ENCODE measurements at places on chromosomes 13 and 19.

GRCh38 chr19:17910791-17911360 is 21.9 kb upstream of the CCDC124 start:
- DNase-seq = no peak

DNA sequence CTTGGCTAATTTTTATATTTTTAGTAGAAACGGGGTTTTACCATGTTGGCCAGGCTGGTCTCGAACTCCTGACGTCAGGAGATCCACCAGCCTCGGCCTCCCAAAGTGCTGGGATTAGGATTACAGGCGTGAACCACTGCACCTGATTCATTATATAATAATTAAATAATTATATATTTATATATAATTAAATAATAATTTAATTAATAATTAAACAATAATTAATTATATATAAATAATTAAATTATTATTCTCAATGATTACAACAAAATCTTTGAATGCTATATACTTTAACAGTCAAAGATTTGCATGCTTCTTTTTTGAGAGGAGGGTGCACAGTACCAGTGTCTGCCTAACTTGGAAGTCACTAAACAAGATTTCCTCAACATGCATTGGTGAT is 872.3 kb downstream of the EFNB2 start:
- DNase-seq = no peak

DNA sequence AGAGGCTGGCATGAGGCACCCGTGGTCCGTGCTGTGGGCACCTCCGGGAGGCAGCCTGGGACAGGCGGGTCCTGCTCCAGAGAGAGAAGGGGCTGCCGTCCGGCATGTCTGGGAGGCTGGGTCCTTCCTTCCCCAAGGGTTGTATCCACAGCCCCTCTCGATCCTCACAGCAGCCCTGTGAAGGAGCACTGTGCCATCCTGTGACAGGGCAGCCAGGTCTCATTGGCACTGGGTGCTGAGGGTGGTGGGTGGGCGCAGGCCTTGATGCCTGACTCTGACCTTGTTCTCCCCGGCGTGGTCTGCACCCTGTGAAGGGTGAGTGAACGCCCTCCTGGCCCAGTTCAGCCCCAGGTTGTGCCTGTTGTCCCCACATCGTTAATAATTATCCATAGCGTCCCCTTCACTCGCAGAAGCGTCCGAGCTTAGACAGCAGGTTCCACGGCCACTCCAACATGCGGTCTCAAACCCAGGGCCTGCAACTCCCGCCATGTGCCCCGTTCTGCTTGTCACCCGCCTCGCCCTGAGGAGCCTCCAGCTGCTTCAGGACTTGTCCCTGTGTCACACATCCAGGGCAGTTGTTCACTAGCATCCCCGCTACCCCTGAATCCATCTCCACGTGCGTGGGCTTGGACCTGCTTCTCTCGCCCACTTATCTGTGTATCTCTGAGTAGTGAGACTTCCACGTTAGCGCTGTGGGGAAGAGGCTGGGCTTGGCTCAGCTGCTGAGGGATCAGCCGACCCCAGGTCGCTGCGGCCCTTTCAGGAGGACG is 10.6 kb downstream of the ATP11A start:
- no peak for DNase-seq

DNA sequence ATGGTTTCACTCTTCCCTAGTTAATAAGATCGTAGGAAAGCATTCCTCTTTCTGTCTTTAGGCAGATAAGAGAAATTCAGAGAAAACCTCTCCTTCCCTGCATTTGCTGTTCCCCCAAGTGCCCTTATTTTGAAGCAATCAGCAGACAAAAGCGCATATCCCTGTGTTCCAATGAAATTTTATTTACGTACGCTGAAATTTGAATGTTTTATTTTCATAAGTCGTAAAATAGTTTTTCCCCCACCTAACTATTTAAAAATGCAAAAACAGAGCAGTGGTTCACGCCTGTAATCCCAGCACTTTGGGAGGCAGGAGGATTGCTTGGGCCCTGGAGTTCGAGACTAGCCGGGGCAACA is 17.2 kb upstream of the MRI1 start:
- no peak for DNase-seq

DNA sequence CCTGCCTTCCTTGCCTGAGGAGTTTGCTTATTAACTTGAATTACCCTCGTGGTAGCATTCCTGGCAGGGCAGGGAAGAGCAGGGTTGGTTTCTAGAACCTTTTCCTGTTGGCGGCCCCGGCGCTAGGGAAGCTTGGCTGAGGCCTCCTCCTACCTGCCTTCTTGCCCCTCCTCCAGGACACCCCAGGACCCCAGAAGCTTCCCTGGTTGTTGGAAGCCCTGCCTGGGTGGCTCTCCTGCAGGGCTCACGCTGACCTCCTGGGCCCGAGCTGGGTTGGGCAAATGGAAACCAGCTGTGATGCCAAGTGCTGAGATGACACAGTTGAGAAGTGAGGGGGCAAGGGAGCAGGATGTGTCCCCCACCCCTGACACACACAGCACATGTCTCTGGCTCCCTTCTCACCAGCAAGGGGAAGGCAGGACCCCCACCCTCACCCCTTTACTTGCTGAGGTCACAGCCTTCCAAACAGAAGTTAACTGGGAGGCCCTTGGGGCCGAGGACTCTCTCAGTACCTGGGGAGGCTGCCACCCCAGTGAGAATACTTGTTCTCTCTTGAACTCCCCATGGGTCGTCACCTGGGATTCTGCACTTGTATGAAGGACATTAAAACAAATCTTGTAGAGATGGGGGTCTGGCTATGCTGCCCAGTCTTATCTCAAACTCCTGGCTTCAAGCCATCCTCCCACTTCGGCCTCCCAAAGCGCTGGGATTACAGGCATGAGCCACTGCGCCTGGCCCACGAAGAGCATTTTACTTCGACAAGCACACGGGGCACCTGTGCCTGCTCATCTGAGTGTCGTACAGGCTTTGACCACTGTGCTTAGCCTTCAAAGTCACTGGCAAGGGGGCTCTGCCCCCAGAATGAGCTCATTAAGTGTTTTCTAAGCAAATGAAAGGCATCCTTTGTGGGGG is 10.5 kb downstream of the CEBPA start:
- no peak for DNase-seq

GRCh38 chr13:53545340-53545941 is 516.8 kb downstream of the OLFM4 start:
- no peak for DNase-seq

DNA sequence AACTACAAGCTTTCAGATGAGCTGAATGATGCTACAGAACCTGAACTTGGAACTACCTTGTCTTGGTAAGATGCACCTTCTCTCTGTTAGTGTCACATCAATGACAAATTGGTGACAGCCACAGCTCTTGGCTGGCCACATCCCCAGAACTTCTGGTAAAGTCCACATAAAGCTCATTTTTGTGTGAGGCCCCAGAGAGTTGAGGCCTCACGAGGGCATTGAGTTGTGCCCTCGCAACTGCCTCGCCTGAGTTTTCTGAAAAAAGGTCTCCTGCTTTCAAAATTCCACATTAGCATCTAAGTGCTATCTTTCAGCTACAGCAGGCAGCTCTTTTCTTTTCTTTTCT is 42.6 kb downstream of the MRPL57 start:
- no peak for DNase-seq

GRCh38 chr13:109646423-109646822 is 140.0 kb downstream of the IRS2 start:
- no peak for DNase-seq

GRCh38 chr19:5850743-5851293 is 431 bp downstream of the FUT3 start:
- no peak for DNase-seq

- no peak for DNase-seq
Measured at GRCh38 chr19:45097776-45098520, 5.0 kb downstream of the PPP1R37 start.

DNA sequence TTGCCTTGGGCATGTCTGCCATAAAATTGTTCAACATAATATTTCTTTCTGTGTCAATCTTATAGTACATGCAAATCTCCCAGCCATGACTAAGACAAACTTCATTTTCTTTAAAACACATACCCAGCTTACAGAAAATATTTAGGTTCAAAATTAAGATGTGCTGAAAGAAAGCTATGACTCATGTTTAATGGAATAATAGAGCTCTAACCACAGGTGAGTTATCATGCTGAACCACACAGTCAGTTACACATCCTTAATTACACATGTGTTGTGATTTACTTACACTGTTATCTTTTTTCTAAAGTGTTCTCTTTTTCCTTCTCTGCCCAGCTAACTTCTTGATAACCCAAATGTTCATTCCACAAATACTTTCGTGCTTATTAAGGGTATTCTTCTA is 1831.2 kb downstream of the OLFM4 start:
- no peak for DNase-seq

DNA sequence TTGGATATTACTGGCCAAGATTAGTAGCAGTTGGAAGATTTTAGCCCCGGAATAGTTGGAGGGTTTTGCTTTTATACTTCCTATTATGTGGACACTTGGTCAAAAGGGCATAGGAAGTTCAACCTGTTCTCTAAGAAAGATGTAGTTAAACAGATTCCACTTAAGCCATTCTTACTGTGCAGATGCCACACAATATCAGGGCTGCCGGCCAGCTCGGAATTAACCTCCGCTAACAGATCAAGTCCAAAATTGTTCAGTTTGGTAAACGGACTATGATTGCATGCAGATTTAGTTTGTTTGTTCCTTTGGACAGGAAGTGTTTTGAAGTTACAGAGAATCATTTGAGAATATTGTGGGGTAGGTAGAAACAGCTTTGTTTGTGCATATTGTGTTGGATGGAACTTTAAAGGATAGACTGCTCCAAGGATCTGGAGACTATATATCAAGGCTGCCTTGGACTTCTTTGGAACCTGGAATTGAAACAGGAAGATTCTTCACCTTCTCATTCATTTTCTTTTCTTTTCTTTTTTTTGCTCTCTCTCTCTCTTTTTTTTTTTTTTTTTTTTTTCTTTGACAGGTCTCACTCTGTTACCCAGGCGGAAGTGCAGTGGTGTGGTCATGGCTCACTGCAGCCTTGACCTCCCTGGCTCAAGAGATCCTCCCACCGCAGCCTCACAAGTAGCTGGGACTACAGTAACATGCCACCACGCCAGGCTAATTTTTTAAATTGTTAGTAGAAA is 5.0 kb upstream of the SPRY2 start:
- no peak for DNase-seq

- peak; percentile 80 for DNase-seq
Measured at GRCh38 chr19:36097036-36097435, 13.9 kb upstream of the OVOL3 start.

DNA sequence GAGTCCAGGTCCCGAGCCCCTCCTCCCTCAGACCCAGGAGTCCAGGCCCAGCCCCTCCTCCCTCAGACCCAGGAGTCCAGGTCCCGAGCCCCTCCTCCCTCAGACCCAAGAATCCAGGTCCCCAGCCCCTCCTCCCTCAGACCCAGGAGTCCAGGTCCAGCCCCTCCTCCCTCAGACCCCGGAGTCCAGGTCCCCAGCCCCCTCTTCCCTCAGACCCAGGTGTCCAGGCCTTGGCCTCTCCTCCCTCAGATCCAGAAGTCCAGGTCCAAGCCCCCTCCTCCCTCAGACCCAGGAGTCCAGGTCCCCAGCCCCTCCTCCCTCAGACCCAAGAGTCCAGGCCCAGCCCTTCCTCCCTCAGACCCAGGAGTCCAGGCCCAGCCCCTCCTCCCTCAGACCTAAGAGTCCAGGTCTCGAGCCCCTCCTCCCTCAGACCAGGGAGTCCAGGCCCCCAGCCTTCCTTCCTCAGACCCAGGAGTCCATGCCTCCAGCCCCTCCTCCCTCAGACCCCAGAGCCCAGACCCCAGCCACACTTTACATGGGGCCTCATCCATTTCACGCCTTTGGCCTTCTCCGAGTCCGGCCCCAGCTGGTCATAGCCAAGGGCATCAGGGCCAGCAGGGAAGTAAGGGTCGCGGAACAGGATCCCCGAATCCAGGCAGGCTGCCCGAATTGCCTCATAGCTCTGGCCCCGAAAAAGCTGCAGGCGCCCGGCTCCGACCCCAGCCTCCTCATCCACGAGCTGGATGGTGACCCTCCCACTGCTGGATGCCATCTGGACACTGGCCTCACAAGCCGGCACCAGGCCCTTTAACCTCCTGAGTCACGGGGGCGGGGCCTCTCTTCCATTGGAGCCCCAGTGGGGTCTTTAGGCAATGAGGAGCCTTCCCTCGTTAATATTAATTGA is 628 bp downstream of the CAPN12 start:
- no peak for DNase-seq

- peak; percentile 28 for DNase-seq
Measured at GRCh38 chr19:12785431-12786031, 5.8 kb upstream of the JUNB start.
